ENCODE measurements at places on chromosomes 12 and 14.

DNA sequence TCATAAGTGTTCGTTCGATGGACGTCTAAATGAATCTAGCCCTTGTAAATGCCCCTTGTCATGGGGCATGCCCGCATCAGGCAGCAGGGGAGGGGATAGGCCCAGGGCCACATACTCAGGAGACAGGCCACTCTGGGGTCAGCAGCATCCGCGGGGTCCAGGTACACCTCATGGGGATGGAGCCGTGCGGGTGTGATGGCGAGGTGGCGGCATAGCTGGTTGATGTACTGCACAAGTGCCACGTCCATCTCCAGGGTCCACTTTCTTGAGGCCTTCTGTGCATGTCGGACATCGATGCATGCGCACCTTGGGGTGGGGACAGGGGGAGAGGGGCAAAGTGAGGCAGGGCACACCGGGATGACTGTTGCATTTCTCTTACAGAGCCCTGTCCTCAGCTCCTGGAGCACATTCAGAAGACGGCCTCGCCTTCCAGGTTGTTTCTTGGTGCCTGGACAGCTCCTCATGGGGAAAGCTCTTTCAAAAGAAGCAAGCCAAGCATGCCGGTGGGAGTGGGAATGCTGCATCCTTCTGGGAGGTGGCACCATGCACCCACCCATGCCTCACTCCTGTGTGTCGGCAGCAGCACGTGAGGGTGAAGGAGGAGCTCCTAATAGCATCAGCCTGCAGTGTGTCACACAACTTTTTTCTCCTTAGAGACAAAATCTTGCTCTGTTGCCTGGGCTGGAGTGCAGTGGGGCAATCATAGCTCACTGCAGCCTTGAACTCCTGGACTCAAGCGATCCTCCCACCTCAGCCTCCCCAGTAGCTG is 47.4 kb downstream of the TRAFD1 start:
- no peak for DNase-seq

GRCh38 chr12:53963434-53964314 is 9.0 kb downstream of the HOXC12 start:
- no peak for DNase-seq

GRCh38 chr14:101729382-101729781 is 32.1 kb upstream of the PPP2R5C start:
- DNase-seq = no peak

GRCh38 chr12:55797550-55797949 is 20.0 kb downstream of the SARNP start:
- no peak for DNase-seq

GRCh38 chr12:103966736-103967135 is 1.1 kb downstream of the TDG start:
- no peak for DNase-seq

GRCh38 chr12:96215919-96216273 is 21.7 kb downstream of the ELK3 start:
- DNase-seq = no peak

DNA sequence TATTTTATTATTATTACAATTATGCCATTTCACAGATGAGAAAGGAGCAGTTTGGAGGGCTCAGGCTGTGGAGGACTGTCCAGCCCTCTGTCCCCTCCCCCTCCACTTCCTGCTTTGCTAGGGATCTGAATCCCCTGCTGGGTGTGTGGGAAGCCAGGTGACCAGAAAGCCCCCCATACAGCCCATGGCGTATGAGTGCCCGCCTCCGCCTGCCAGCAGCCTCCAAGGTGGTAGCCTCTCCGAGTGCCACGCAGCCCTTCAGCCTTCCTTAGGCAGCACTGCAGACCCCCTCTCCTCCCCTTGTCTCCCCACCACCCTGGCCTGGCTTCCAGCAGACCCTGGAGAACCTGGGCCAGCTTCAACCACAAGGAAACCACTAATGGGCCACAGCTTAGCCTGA is 12.6 kb downstream of the DTX1 start:
- DNase-seq = no peak

GRCh38 chr12:70635755-70636154 is 1.5 kb downstream of the PTPRB start:
- DNase-seq = no peak

GRCh38 chr14:73634011-73634833 is 10.6 kb upstream of the DNAL1 start:
- peak; percentile 20 for DNase-seq

DNA sequence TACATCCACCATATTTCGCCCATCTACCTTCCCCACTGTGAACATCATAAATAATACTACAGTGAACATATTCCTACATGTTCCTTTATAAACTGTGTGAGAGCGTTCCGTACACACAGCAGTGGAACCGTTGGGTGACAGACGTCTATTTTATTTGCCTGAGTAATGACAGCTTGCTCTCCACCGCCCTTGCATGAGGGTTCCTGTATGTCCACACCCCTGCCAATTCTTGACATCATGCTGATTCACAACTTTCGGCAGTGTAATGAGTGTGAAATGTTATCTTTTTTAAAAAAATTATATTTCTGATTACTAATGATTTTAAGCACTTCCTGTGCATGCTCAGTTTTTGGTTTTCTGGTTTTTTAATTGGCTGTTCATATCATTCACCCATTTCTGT is 4.3 kb upstream of the RAD52 start:
- no peak for DNase-seq

- DNase-seq = no peak
These were observed 380.1 kb upstream of the KITLG start for GRCh38 chr12:88960213-88960878.
